ENCODE measurements at places on chromosomes 1 and 21. TPM values are rescaled to one million over a fixed set of nuclear protein-coding genes. Genes with fewer than 3 reads are reported as not detected.

DNA sequence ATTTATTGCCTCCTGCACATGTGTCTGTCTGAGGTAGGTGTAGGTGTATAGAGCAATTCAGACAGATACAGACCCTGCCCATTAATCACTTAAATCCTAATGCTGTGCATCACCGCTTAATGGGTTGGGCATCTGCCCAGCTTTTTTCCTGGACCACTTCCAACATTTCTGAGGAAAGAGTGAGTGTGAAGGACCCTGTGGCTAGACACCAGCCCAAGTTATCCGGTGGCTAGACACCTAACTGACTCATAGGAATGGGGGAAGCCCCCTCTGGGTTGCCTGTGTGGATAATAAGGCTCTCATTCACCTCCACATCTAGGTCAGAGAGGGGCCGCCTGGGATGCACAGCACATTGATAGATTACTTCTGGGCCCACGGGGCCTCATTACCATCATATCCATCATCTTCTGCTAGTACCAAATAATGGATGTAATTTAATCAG, 121.1 kb upstream of the RAVER2 start:
- no peaks in the 10 kb centered on the region for H3K27me3 ChIP-seq
- H3K4me3 ChIP-seq, result no peak overlapping the region
- no peak for DNase-seq
- peaks cover 6% of the 10 kb centered on the region for H3K4me1 ChIP-seq
- H3K36me3 ChIP-seq, result no peaks in the 10 kb centered on the region

GRCh38 chr1:53057127-53057526, 4.9 kb upstream of the PODN start:
- H3K36me3 ChIP-seq, result peaks cover 11% of the 10 kb centered on the region
- no peak overlapping the region for H3K4me3 ChIP-seq
- no peaks in the 10 kb centered on the region for H3K27me3 ChIP-seq
- peaks cover 15% of the 10 kb centered on the region for H3K4me1 ChIP-seq
- H3K27ac ChIP-seq, result no peak overlapping the region
- DNase-seq, result no peak

CSF3R gene
- 202 TPM for total RNA-seq

DNA sequence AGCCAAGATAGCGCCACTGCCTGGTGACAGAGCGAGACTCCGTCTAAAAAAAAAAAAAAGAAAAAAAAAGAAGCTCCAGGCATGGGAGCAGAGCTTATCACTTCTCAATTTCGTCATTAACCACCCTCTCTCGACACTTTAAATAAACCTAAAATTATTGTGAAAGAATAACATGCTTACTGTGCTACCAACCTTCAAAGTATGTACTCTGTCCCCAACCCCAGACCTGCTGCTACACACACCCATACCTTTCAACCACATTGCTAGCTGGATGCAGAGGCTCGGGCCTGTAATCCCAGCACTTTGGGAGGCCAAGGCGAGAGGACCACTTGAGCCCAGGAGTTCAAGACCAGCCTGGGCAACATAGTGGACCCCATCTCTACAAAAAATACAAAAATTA, 38.7 kb downstream of the GNPAT start:
- H3K4me3 ChIP-seq, result no peak overlapping the region
- H3K27ac ChIP-seq, result no peak overlapping the region
- peaks cover 35% of the 10 kb centered on the region for H3K36me3 ChIP-seq
- no peak for DNase-seq
- no peaks in the 10 kb centered on the region for H3K4me1 ChIP-seq
- no peaks in the 10 kb centered on the region for H3K27me3 ChIP-seq

MTARC1 gene
- 25.2 TPM for total RNA-seq

- no peak overlapping the region for H3K4me3 ChIP-seq
- H3K4me1 ChIP-seq, result no peaks in the 10 kb centered on the region
- no peak for DNase-seq
- H3K36me3 ChIP-seq, result no peaks in the 10 kb centered on the region
- no peaks in the 10 kb centered on the region for H3K27me3 ChIP-seq
- no peak overlapping the region for H3K27ac ChIP-seq
These were observed 108.7 kb upstream of the DUSP10 start for GRCh38 chr1:221850470-221851187.

FAM177B gene
- total RNA-seq, result 0.20 TPM

GRCh38 chr1:224159541-224159940, 23.5 kb upstream of the DEGS1 start:
- no peaks in the 10 kb centered on the region for H3K4me1 ChIP-seq
- no peaks in the 10 kb centered on the region for H3K27me3 ChIP-seq
- H3K4me3 ChIP-seq, result no peak overlapping the region
- no peak overlapping the region for H3K27ac ChIP-seq
- peaks cover 57% of the 10 kb centered on the region for H3K36me3 ChIP-seq
- DNase-seq, result no peak

DNA sequence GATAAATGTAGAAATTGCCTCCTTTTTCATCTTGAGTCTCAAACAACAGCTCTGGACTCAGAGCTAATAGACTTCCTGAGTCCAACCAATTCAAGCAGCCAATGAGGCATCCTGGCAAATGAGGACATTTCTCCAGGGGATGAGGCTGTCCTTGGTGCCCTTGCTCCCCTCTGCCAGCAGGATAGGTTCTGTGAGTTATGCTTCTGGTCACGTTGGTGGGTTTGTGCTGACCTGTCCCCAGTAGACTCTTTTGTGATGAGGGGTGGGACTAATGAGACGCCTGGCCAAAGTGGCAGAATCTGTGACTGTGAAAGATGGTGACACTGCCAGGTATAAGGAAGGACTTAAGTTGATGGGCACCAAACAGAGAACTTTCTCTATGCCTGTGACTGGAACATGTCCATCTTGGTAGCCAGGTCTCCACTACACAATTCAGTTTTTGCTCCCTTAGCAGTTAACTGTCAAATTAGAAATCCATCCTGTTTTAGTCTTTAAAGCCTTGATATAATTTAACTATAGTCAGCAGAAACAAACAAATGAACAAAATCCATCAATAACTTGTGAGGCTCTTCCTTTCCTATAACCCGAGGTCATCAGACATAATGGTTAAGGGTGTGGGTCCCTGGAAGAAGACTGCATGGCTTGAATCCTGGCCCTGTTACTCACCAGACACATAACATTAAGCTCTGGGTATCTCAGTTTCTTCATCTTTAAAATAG, 35.7 kb upstream of the THEM4 start:
- H3K4me3 ChIP-seq, result no peak overlapping the region
- no peak for DNase-seq
- no peaks in the 10 kb centered on the region for H3K27me3 ChIP-seq
- no peaks in the 10 kb centered on the region for H3K36me3 ChIP-seq

- no peak for DNase-seq
- peaks cover 20% of the 10 kb centered on the region for H3K4me1 ChIP-seq
- peaks cover 37% of the 10 kb centered on the region for H3K36me3 ChIP-seq
- no peaks in the 10 kb centered on the region for H3K27me3 ChIP-seq
These were observed 20.8 kb downstream of the ELK4 start for GRCh38 chr1:205610901-205611466.

GRCh38 chr1:206578978-206579374, 33.3 kb downstream of the EIF2D start:
- DNase-seq, result no peak
- H3K4me3 ChIP-seq, result no peak overlapping the region
- H3K4me1 ChIP-seq, result peaks cover 88% of the 10 kb centered on the region
- no peaks in the 10 kb centered on the region for H3K27me3 ChIP-seq

DNA sequence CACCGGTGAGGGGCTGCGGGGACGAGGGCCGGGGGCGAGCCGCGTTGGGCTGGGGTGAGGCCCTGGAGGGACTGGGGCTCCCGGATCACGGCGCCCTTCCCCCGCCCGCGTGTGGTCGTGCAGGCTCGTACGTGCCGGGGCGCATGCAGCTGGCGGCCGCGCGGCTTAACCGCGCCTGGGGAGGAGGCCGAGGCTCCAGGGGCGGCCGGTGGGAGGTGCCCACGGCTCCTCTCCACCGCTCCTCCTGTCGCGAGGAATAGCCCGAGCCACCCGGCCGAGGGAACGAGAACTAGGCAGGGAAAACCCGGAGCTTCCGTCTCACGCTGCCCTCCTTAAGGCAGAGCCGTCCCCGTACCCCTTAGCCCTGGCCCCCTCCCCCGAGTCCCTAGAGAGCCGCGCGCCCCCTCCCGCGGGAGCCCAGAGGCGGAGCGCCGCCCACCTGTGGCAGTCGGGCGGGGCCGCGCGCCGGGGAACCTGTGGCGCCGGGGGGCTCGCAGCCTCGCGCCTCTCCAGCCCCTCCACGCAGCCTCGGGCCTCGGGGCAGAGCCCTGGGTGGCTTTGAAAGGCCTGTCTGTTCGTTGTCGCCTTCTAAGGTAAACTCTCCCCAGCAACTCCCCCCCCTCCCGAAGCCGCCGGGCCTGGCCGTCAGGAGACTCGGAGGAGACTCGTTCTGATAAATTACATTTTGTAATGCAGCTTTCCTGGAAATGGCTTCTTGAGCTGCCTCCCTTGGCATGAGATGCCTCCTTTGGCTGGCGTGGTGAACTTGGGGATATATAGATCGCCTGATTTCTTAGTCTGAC, 746 bp downstream of the AK4 start:
- peak overlapping the region; percentile 66 for H3K4me3 ChIP-seq
- H3K27me3 ChIP-seq, result peaks cover 25% of the 10 kb centered on the region
- H3K4me1 ChIP-seq, result no peaks in the 10 kb centered on the region
- H3K27ac ChIP-seq, result no peak overlapping the region

DNA sequence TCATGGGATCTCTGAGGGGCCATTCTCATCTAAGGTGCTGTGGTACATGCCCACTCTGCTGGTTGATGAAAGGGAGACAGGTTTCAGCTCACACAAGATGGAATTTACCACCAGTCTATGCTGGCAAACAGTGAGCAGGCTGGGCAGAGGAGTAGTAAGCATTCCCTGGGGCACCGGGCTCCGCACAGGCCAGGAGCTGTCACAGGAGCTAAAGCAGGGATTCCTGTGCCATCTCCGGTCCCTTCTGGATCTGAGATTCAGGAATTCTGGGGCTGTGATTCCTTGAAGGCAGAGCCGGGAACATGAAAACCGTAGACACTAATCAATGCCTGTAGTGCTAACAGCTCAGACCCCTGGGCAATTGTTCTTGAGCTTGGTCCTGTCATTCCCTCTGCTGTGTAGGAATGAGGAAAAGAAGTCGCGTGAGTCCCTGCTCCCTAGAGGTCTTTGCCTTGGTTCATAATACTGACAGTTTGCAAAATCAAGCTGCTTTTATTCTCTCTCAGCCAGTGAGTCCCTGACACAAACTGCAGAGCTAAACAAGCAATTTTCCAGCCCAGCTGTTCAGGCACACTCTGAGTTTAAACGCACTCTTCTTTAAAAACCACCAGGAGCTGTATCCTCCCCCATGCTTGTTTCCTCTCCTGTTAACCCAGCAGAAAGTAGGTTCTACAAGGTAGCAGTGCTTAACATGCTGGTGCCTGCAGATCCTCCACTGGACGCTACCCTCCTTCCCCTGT, 52.5 kb downstream of the MDM4 start:
- H3K27me3 ChIP-seq, result no peaks in the 10 kb centered on the region
- DNase-seq, result no peak
- peaks cover 11% of the 10 kb centered on the region for H3K36me3 ChIP-seq

DPYD gene
- total RNA-seq, result 82.7 TPM

TMIGD3 gene
- 5.1 TPM for total RNA-seq

GNL2 gene
- 36.5 TPM for total RNA-seq

- no peaks in the 10 kb centered on the region for H3K27me3 ChIP-seq
- no peaks in the 10 kb centered on the region for H3K36me3 ChIP-seq
These were observed 178.2 kb downstream of the KCNK2 start for GRCh38 chr1:215260711-215261110.

DSCAM gene
- total RNA-seq, result not detected

DNA sequence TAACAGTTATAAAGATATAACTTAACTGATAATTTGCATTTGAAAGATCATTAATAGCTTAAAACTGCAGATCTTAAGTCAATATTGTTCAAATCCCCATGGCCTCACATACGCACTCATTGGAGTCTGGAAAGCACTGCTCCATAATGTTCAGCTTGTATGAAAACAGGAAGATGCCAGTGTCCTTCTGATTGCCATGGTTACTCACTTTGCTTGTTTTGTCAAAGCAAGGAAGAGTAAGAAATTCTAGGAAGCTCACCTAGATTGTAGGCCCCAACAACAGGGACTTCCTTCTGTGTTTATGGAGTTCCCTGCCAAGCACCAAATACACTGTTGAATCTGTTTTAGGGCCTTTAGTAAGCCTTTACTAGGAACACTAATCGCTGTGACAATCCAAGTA, 10.9 kb downstream of the GAS5 start:
- H3K4me1 ChIP-seq, result peaks cover 11% of the 10 kb centered on the region
- no peak overlapping the region for H3K4me3 ChIP-seq
- H3K27ac ChIP-seq, result no peak overlapping the region
- H3K27me3 ChIP-seq, result no peaks in the 10 kb centered on the region

GRCh38 chr1:85581802-85582686, 1.5 kb downstream of the CCN1 start:
- peak overlapping the region; percentile 95 for H3K27ac ChIP-seq
- peaks cover 21% of the 10 kb centered on the region for H3K36me3 ChIP-seq
- no peaks in the 10 kb centered on the region for H3K27me3 ChIP-seq

- DNase-seq, result no peak
- peak overlapping the region; percentile 3 for H3K27ac ChIP-seq
- no peaks in the 10 kb centered on the region for H3K27me3 ChIP-seq
- peaks cover 36% of the 10 kb centered on the region for H3K4me1 ChIP-seq
- H3K36me3 ChIP-seq, result peaks cover 51% of the 10 kb centered on the region
- H3K4me3 ChIP-seq, result peak overlapping the region; percentile 81
These were observed 4.1 kb downstream of the CSF1 start for GRCh38 chr1:109914587-109915240.

BACE2 gene
- total RNA-seq, result 20.9 TPM

DNA sequence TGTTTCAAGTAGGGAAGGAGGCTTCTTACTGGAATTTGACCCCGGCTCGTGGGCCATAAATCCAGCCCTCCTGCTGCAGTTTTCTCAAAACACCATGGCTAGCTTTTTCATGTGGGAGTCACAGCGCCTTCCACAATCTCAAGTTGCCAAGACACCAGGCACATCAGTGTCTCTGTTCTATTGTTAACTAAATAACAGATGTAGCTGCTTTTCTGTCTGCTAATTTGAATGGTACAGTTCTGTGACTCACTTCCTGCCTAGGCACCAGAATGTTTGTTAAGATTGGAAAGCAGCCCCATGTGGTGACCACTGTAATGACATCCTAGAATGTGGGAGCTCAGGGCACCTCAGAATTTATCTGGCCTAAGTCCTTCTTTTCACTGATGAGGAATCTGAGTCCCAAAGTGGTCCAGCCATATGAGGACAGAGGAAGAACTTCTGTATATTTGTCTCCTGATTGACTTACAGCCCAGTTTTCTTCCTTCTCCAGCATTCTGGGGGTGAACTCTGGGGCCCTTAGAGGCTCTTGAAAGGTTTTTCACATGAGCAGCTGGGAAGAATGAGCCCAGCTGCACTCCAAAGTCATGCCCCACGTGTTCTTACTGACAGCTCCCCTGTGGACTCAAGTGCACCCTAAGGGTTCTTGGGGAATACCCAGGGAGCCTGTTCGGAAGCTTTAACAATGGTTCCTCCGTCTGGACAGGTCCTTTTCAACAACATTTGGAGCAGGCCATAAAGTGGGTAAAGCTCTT, 27.5 kb downstream of the TRIM45 start:
- no peak overlapping the region for H3K4me3 ChIP-seq
- no peak overlapping the region for H3K27ac ChIP-seq
- H3K36me3 ChIP-seq, result peaks cover 16% of the 10 kb centered on the region
- no peaks in the 10 kb centered on the region for H3K4me1 ChIP-seq
- no peaks in the 10 kb centered on the region for H3K27me3 ChIP-seq
